ENCODE measurements at places on chromosomes 5 and 9. TPM values are rescaled to one million over a fixed set of nuclear protein-coding genes. Genes with fewer than 3 reads are reported as not detected.

The DRD1 gene
- total RNA-seq, result not detected

The SLC45A2 gene
- not detected for total RNA-seq

The KCNV2 gene
- not detected for total RNA-seq

The GPR151 gene
- total RNA-seq, result not detected

The OR1N2 gene
- total RNA-seq, result not detected

GRCh38 chr9:35774907-35775635 lies 16.3 kb upstream of the NPR2 start:
- no peak overlapping the region for H3K27ac ChIP-seq
- no peaks in the 10 kb centered on the region for H3K4me1 ChIP-seq
- no peak overlapping the region for H3K4me3 ChIP-seq
- H3K27me3 ChIP-seq, result no peaks in the 10 kb centered on the region
- no peaks in the 10 kb centered on the region for H3K36me3 ChIP-seq

All from tibial nerve (tissue), 4 donors.